ENCODE measurements at places on chromosomes 4 and X.

GRCh38 chr4:150123087-150123486, 44.8 kb downstream of the DCLK2 start:
- no peak for DNase-seq

DNA sequence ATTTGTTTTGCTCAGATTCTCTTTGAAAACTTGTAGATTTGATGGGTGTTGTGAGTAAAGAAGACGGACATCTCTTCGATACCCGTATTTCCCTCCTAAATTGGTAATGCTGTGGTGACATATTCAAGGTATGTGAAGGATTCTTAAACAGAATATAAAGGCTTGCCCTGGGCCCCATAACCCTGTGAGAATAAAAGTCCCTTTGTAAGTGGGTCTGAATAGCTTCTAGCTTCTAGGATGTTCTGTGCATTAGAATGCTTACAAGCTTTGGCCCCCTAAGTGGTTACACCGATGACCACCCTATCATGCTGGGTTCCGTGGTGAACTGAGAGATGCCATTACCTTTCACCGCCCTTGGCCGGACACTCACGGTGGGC, 574 bp upstream of the MOB1B start:
- DNase-seq = no peak

DNA sequence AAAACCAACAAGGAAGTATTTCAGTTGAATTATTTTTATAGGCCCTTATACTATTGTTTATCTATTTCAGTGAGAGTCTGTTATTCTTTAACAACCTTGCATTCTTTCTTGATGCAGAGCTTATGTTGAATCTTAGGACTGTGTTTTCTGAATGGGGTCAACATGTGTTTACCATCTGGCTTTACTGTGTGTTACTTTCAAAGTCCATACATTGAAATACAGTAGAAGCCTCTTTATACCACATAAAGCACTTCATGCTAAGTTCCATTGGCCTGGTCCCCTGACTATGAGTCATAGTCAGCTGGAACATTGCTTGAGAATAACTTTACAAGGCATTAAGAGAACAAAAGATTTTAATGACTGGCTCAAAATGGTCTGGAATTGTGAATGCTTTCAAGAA, 152.6 kb downstream of the GASK1B start:
- peak; percentile 86 for DNase-seq

GRCh38 chr4:186726426-186727168, 2.9 kb upstream of the FAT1 start:
- DNase-seq = peak; percentile 82

GRCh38 chr4:39855909-39856512, 121.7 kb downstream of the PDS5A start:
- DNase-seq = no peak

DNA sequence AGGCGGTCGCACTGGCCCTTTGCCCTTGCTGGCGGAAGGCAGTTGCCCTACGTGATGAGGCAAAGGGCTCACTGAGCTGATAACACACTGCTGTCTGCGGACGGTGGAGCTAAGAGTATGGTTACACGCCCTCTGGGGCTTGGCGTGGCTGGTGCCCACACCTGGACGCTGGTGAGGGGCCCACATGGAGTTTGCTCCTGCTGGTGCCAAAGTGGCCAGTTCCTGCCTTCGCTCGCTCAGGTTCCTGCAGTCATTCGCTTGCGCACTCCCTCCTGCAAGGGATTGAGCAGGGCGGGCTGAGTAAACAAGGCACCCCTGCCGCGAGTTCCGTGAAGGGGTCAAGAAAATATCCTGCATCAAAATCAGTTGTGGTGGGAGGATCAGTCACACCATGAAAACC, 18.4 kb downstream of the SPARCL1 start:
- no peak for DNase-seq

- no peak for DNase-seq
Measured at GRCh38 chrX:13076176-13076961, 31.9 kb upstream of the FAM9C start.

DNA sequence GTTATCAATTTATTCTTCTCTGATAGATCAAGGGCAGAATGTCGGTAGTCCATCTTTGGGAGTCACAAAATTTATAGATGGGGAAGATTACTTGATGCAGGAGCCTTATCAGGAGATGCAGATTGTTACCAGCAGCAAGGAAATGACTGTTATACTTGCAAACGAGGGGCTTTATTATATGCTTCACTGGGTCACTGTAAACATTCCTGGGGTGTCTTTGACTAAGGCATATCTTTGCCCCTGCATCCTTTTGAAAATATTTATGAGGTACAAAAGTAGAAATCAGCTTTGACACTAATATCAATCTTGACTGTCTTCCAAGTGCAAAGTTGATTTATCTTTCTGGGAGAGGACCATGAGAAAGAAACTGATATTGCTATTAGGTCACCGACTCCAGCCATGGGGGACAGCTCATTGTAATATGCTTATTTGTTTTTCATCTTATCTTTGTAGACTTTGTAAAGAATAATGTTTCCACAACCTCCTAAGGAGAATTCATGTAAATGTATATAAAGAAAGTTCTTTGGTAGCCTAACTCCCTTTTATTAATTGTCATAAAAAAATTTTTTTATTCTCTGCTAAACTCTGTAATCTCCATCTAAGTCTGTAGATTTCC, 177.3 kb upstream of the EMCN start:
- DNase-seq = no peak

GRCh38 chrX:53071604-53072417, 10.4 kb upstream of the TSPYL2 start:
- DNase-seq = peak; percentile 45

DNA sequence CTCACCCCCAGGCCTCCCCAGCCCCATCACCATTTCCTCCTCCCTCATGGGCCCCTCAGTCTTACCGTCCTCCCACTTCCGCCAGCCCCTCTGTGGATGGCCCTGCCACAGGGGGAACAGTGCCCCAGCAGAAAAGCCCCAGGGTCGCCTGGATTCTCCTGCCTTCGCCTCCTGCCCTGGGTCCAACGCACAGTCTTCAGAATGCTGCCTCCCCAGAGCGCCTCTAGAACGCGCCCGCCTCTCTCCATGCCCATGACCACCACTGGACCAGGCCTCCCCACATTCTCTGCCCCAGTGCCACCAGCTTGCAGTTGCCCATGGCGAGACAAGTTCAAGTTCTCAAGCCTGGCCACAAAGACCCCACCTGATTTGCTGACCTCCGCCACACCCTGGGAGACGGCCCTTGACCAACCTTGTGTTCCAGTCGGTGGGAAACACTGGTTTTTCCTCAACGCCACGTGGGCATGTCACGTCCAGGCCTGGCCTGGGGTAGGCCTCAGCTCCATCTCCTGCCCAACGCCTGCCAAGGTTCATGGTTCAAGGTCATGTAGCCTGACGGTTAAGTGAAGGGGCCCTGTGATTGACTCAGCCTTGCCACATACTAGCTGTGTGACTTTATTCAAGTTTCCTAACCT, 634 bp upstream of the PLXNB3 start:
- no peak for DNase-seq

GRCh38 chr4:148289740-148290139, 152.5 kb downstream of the NR3C2 start:
- no peak for DNase-seq

GRCh38 chr4:67550857-67551256, 5.6 kb upstream of the CENPC start:
- DNase-seq = no peak

DNA sequence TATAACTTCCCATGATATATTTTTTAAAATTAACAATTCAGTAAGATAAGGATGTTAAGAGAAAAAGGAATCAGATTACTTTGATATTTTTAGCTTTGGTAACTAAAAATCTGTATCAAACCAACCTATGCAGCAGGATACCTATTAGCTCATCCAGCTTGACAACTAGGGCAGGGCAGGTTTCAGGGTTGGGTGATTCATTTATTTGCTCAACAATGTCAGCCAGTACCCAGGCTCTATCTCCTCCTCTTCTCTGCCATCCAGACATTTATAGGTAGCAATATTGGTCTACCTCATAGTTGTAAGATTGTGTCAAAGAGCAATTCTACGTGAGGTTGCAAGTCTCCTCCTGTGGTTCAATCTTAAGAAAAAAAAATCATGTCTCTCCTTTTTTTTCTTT, 421.9 kb downstream of the ANKRD50 start:
- DNase-seq = no peak

DNA sequence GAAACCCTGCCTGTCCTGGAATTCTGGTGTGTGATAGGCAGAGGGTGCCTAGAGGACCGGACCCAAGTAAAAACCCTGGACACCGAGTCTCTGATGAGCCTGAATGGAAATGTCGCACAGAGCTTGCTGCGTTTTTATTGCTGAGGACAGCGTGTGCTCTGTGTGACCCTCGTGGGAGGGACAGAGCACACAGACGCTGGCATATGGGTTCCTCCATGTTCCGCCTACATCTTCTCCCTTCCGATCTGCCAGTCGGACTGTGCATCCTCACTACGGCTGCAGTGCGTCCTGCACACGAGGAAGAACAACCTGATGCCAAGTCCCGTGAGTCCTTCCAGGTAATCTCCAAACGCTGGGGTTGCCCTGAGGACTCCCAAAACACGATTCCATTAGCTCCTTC, 68.3 kb downstream of the AFAP1 start:
- no peak for DNase-seq

DNA sequence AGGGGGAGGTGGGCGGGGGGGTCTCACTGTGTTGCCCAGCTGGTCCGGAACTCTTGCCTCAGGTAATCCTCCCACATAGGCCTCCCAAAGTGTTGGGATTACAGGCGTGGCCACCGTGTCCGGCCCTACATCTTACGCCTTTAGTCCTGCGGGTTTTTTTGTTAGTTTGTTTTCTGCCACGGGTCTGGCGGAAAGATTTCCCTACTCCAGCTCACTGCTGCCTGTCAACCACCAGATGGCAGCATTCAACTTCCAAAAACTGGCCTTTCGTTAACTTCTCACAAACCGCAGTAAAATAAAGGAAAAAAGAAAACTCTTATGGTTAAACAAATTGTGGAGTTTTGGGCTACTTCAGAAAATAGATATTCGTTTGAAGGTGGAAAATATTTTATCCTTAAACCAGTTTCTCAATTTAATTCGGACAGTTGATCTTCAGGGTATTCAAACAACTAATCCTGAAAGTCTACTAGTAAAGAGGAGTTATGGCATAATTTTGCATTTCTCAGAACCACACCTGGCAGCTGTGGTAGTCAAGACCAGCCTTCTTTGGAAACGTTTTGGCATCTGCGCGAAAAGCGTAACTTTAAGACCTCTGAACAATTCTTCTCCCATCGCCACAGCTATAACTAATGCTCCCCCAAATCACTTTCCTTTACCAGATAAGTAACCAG, 41.1 kb downstream of the LUZP4 start:
- DNase-seq = peak; percentile 57

DNA sequence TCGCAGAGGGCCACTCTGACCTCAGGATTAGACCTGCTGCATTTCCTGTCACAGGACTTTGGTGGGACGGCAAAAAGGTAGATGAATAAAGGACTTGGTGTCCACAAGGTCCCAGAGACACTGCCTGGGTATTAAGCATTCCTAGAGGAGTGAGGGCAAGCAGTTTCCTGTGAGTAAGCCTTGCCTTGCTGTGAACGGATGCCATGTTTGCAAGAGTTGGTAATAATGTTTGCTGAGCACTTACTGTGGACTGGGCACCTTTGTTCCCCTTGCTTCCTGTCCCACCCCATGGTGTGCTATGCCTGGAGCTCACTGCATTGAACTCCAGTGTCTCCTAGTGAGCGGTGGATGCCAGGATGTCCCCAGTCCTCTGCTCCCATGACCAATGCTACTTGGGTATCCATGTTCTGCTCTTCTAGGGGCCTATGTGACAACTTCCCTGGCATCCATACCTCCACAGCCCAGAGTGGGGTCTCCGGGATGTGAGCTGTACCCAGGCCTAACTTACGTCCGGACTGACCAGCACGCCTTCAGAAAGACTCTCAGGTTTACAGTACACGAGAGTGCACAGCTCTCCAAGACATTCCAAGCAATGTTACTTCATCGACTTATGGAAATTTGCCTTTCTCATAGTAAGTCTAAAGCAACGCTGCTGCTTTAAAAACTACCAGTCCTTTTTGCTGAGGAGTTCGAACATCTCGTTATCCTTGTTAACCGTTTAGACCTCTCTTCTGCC, 95.5 kb upstream of the MSX1 start:
- no peak for DNase-seq

- no peak for DNase-seq
Measured at GRCh38 chr4:70337886-70338420, 3.2 kb downstream of the CABS1 start.

- no peak for DNase-seq
Measured at GRCh38 chr4:76420188-76420761, 666 bp downstream of the CCDC158 start.

DNA sequence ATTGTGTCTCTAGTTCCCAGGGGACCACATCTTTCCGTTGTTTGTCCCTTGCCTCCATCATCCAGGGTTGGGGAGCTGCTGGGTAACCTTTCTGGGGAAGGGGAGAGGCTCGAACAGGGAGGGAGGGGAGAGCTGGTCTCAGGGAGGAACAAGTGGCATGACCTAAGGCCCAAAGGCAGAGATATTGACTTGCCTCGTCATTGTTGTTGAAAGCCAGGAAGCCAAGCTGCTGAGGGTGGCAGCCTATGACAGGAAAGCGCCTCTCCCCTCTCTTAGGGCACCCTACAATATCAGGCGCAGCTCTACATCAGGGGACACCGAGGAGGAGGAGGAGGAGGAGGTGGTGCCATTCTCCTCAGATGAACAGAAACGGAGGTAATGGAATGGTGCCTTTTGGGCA, 20.8 kb downstream of the ZNF185 start:
- no peak for DNase-seq

DNA sequence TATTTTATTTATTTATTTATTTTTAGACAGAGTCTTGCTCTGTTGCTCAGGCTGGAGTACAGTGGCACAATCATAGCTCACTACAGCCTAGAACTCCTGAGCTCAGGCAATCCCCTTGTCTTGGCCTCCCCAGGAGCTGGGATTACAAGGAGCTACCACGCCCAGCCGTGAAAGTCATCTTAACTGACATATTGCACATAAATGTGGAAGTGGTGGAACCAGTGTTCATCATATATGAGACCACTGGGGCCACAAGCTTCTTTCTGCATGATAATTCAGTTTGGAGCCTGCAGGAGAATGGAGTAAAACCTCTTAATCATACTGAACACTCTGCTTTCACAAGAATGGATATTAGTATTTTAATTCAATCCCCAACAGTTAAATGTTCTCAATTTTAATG, 12.5 kb upstream of the CTSO start:
- DNase-seq = no peak

- DNase-seq = no peak
Measured at GRCh38 chr4:132991111-132991510, 158.0 kb upstream of the PCDH10 start.

GRCh38 chr4:6125103-6125651, 75.2 kb downstream of the JAKMIP1 start:
- no peak for DNase-seq

- DNase-seq = no peak
Measured at GRCh38 chrX:69010339-69010738, 154.9 kb downstream of the PJA1 start.

- DNase-seq = no peak
Measured at GRCh38 chr4:107815158-107815557, 9.6 kb upstream of the SGMS2 start.

- no peak for DNase-seq
Measured at GRCh38 chr4:24837336-24837735, 42.0 kb downstream of the SOD3 start.

- DNase-seq = no peak
Measured at GRCh38 chr4:10008609-10009005, 12.7 kb downstream of the SLC2A9 start.

Data from fibroblast of gingiva (primary cell).